ENCODE measurements at places on chromosomes 5 and 9. TPM values are rescaled to one million over a fixed set of nuclear protein-coding genes. Genes with fewer than 3 reads are reported as not detected.
A peak's percentile ranks its signal among the peaks of the same experiment; 100 is the strongest.

SLC46A2 gene
- 0.37 TPM for total RNA-seq

GLDC gene
- total RNA-seq = not detected

MYOT gene
- 0.19 TPM for total RNA-seq

PTGER4 gene
- total RNA-seq = 38.0 TPM

CDC37L1 gene
- 13.4 TPM for total RNA-seq

SGCD gene
- 1.5 TPM for total RNA-seq

BARX1 gene
- 0.19 TPM for total RNA-seq

NSG2 gene
- total RNA-seq = 0.19 TPM

CDX1 gene
- total RNA-seq = not detected

GFPT2 gene
- total RNA-seq = 3.1 TPM

HTR4 gene
- total RNA-seq = not detected

FGF18 gene
- 0.13 TPM for total RNA-seq

BAAT gene
- 1.2 TPM for total RNA-seq

NMUR2 gene
- not detected for total RNA-seq

SMIM33 gene
- not detected for total RNA-seq

CA9 gene
- total RNA-seq = 2.7 TPM

DNA sequence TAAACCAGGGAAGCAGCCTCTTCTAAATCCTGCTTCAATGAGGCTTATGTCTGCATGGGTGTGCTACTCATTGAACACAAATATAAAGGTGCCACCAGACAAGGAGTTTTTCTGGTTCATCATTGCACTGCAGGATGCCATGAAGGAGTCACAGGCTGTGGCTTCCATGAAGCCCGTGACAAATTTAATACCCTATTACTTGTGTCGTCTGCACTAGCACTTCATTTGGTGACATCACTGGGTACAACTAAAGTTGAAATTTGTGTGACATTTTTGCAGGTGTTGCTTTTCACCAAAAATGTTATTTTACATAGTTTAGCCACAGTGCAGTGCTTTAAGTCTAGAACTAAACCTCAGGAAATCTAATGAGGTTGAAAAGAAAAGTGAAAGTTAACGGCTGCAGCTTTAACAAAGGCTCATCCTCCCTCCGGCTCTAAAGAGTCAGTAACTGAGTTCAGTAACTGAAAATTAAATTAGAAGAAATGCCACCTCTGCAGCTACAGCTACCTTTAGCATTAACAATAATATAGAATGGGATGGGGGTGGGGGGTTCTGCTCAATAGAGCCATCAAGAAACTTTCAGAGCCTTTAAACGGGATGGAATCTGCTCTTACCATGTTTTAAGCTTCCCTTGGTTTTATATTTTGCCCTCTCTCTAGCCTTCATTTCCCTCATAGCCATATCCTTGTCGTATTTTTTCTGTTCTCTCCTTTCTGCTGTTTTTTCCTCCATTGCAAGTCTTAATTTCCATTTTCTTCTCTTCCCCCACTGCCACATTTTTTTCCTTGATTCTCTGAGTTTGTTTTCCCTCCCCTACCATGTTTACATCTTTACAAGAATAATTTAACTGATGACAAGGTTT is 233.8 kb upstream of the TMEM161B start:
- DNase-seq = no peak

- DNase-seq = no peak
These were observed 155.5 kb upstream of the GRIN3A start for GRCh38 chr9:101893661-101894646.

DNA sequence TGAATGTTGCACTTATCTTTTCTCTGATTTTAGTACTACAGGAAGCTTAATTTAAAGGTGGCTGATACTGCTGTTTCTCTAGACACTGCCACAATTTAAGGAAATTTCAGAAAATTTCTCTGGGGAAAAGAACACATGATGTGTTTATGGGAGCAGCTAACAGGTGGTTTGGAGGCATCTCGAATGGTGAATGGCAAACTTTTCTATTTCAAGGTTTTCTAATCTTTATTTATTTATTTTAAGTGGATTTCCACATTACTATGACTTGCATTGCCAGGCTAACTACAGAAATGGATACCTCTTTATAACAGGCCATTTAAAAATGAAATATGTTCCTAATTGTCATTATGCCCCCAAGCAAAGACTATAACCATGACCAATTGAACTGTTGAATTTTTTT is 50.4 kb downstream of the PDE6A start:
- no peak for DNase-seq

DNA sequence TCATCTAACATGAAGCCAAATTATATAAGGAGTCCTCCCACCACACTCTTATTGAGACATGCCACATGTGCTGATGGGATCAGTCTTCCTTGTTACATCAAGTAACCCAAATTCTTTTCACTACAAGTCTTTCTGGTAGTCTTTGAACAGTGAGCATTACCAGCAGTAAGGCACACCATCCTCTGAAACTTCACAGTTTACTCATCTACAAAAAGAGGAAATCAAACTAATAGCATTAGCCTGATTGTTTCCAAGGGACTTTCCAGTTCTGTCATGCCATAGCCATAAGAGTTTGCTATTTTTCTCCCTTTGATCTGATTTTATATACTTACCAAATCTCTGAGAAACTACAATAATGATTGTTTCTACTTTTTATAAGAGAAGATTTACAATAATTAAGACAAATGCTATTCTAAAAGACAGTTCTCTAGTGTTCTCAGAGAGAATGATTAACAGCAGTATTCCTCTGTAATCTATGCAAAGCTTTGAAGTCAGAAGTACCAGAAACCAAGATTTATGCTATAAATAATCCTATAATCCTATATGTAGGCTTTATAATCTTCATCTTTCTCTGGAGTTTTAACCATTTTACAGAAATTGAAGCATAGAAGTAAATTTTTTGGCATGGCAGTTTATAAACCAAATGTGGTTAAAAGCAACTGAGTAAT is 166.2 kb upstream of the ACO1 start:
- no peak for DNase-seq

- no peak for DNase-seq
These were observed 32.2 kb downstream of the INVS start for GRCh38 chr9:100131216-100131615.

GRCh38 chr9:35341021-35341420 is 148.9 kb upstream of the RUSC2 start:
- no peak for DNase-seq

GRCh38 chr5:56564541-56565282 is 250.6 kb upstream of the MAP3K1 start:
- no peak for DNase-seq

- no peak for DNase-seq
These were observed 15.2 kb upstream of the HAND1 start for GRCh38 chr5:154493274-154493673.

GRCh38 chr5:171956887-171957495 is 49.4 kb downstream of the FBXW11 start:
- no peak for DNase-seq

- no peak for DNase-seq
These were observed 10.5 kb upstream of the SHB start for GRCh38 chr9:38079461-38080031.

- no peak for DNase-seq
These were observed 6.0 kb downstream of the LHX6 start for GRCh38 chr9:122222791-122223190.

GRCh38 chr5:154494036-154494435 is 16.0 kb upstream of the HAND1 start:
- DNase-seq = no peak

DNA sequence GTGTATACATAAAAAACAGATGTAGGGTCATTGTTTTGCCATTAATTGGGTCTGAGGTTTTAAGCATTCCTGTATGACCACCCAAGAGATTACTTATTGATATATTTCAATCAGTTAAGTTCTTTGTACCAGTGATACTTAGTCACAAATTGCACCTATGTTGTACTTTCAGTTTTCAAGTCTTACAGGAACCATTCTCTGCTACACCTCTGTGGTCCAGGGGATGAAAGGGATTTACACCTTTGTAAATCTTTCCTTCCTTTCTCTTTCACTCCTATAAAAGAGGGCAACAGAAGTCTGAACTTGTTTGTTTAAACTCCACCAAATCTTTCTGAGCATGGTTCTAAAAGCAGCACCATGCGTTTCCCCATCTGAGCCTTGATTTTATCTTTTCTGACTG is 86.1 kb downstream of the DEPDC1B start:
- DNase-seq = no peak

DNA sequence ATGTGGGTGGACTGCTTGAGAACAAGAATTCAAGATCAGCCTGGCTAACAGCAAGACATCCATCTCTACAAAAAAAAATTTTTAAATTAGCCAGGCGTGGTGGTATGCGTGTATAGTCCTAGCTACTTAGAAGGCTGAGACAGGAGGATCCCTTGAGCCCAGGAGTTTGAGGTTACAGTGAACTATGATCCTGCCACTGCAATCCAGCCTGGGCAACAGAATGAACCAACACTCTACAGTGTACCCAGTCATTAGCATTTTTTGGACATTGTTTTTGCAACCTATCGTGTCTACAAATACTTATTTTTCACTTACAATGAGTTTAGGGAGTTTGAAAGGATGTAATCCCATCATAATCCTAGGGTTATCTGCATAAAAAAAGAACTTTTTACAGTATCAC is 22.1 kb downstream of the RICTOR start:
- no peak for DNase-seq

DNA sequence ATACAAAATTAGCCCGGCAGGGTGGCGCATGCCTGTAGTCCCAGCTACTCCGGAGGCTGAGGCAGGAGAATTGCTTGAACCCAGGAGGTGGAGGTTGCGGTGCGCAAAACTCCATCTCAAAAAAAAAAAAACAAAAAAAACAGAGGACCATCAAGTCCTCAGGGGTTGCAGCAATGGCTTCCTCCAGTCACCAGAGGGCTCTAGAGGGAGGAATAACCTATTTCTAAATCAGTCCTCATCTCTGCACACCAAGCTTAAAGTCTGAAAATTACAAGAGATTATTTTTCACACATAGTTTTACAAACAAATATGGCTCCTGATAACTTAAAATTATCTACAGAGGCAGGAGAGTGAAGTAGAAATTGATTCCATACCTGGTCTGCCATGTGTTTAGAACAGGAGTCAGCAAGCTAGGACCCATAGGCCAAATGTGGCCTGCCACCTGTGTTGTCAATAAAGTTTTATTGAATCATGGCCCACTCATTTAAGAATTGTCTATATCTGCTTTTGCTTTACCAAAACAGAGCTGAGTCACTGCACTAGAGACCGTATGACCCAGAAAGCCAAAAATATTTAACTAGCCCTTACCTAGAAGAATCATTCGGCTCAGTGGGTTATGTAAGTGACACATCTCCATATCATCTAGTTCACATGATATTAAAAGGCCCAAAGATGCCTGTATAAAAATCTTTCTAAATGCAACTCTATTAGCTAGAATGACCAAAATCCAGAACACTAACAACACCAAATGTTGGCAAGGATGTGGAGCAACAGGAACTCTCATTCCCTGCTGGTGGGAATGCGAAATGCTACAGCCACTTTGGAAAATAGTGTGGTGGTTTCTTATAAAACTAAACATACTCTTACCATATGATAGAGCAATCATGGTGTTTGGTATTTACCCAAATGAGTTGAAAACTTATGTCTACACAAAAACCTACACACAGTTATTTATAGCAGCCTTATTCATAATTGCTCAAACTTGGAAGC is 207.7 kb downstream of the FRMD3 start:
- DNase-seq = no peak

- peak; percentile 89 for DNase-seq
These were observed 164.2 kb downstream of the AUH start for GRCh38 chr9:91197232-91198181.

DNA sequence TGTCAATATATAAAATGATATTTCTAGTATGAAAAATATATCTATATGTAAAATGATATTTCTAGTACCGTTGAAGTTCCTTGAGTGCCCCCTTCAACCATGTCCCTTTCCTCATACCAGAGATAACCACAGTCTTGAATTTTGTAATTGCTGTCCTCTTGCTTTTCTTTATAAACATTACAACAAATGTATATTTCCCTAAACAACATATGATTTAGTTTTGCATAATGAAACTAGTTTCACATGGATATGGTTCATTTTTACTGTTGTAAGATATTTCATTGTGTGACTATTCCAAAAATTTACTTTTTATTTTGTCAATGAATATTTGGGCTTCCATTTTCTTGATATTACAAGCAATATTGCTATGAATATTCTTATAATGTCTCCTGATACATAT is 14.0 kb downstream of the NLN start:
- DNase-seq = no peak

DNA sequence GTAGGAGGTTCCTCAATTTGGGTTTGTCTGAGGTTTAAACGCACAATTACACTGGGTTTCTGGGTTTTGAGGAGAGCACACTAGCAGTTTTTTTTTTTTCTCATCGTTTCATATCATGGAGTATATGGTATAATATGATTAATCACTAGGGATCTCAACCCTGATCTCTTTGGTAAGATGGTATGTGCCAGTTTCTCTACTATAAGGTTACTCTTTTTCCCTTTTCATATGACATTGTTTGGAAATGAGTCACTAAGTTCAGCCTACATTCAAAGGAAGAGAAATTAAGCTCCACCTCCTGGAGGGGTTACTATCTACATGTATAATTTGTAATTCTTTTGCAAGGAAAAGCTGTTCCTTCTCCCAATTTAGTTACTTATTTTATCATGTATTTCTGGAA is 35.2 kb downstream of the MTRR start:
- DNase-seq = no peak

- DNase-seq = no peak
These were observed 215.3 kb downstream of the MEF2C start for GRCh38 chr5:88667496-88668201.

- DNase-seq = no peak
These were observed 265.0 kb downstream of the KIF4B start for GRCh38 chr5:155278532-155278931.

DNA sequence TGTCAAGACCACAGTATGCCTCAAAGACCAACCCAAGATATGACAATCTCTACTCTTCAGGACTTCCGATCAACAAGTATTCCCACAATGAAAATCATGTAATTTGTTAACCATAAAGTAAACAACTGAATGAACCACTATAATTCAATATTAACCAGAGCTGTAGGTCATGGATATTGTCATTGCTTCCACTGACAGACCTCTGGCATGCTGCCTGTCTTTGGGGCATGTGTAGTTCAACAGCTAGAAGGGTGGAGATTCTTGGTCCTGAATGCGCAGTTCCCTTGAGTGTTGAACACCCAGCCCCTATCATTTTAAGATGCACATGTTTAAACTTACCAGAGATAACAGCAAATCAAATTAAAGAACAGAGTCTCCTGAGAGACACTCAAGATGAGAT is 283.0 kb downstream of the CEMIP2 start:
- DNase-seq = no peak

GRCh38 chr5:76791461-76791860 is 27.4 kb upstream of the F2RL1 start:
- no peak for DNase-seq

GRCh38 chr9:115401756-115402327 is 283.9 kb upstream of the TNC start:
- DNase-seq = no peak

DNA sequence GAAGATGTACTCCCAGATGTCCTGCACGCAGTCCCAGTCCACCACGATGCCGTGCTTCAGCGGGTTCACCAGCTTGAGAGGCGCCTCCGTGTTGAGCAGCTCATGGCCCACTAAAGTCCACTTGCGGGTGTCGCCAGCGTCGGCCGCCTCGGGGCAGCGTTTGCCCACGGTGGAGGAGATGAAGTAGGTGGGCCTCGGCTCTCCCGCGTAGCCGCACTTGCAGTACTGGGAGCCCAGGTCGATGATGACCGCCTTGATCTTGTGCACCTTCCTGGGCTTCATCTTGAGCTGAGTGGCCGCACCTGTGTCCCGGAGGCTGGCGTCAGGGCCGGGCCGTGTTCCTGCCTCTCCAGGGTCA is 278 bp downstream of the ACTL7B start:
- no peak for DNase-seq

Data from pancreas (tissue), 10 donors.